NCI-H69 (cell line): ENCODE measurements at places on chromosomes 13 and 19.

GRCh38 chr13:22278336-22278929 lies 607.6 kb downstream of the FGF9 start:
- DNase-seq, result peak; percentile 71

DNA sequence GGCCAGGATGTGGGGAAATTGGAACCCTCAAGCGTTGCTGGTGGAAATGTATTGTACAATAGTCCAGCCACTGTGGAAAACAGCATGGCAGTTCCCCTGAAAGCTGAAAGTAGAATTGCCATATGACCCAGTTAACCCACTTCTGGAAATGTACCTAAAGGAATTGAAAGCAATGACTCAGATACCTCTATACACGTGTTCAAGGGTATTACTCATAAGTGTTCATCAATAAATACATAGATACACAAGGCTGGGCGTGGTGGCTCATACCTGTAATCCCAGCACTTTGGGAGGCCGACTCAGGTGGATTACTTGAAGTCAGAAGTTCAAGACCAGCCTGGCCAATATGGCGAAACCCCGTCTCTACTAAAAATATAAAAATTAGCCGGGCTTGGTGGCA lies 71.9 kb upstream of the IRS2 start:
- DNase-seq, result no peak

- DNase-seq, result no peak
Measured at GRCh38 chr13:76414320-76414719, 471.9 kb downstream of the KCTD12 start.

DNA sequence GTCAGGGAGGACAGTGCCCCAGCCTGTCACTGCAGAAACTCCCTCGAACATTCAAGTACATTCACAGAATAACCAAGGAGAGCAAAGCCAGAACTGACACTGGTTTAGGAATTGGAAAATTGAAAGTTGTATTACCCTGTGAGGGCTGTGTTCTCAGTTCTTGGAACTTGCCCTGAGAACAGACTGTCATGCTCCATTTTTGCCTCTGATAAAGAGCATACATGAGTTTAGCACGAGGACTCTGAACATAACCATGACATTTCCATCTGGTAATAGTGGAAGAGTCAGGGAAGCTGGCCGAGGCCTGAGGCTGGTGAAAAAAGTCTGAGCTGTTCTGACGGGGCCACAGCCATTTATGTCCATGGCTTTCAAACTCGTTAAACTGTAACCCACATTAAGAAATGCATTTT lies 15.2 kb upstream of the SLC25A30 start:
- DNase-seq, result no peak

GRCh38 chr19:53511357-53511756 lies 26.6 kb upstream of the ZNF331 start:
- DNase-seq, result no peak

- no peak for DNase-seq
Measured at GRCh38 chr19:51809787-51810186, 14.8 kb downstream of the FPR3 start.

DNA sequence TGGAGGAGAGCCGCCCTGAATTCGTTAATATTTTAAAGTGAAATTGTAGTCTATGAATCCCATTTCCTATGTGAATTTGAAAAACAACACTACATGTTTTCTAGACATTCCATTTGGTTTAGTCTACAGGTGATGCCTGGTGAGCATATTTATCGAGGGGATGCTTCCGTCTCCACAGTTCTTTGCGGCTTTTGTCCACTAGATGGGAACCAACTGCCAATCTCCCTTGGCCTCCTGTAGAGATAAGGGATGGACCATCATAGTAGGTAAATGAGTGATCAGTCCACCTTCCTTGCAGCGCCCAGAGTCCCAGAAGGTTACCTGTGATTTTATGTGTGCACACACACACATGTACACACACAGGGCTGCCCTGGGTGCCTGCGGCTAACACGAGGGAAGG lies 289.8 kb upstream of the SOX21 start:
- DNase-seq, result no peak

DNA sequence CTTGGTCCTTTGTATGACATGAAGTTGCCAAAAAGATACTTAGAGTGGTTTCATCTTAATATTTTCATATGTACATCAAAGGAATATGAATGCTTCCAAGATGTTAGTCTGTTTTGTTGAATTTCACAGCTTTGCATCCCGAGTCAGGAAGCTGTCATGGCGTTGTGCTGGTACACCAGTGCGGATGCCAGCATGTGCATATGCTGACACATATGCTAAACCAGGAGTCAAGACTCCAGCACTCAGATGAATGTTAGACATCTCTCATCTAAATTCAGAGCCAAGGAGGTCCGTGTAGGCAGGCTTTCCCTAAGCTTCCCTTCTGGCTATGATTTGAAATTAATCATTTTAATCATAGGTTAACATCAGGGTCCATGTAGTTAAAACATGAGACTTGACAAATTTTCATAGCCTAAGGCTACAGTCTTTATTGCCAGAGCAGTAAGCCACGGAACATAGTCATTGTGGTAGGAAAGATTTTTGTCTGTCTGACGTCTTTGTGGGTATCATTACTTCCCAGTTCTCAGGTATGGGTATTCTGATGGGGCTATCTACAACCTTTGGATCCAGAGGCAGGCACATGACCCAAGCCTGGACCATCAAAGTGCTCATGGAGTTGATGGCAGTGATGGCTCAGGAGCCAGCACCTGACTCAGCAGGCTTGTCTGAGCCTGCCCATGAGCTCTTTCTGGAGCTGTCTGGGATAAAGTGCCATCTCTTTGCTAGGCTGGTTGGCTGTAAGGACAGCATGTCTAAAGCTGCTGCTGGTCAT lies 246.1 kb downstream of the KCNRG start:
- DNase-seq, result peak; percentile 68

DNA sequence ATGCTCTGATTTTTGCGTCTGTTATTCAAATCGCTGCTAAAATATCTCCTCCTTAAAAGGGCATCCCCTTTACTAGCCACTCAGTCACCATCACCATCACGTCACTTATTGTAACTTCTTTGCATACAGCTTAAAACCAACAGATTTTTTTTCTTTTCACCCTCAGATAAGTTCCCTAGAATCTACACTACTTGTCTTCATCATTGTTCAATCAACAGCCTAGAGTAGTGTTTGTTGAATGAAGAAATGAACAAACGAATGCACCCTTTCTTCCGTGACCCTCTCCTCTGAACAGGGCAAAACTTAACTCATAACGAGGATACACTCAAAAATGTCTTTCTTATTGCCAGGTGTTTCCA lies 1.1 kb upstream of the AKAP11 start:
- DNase-seq, result no peak

DNA sequence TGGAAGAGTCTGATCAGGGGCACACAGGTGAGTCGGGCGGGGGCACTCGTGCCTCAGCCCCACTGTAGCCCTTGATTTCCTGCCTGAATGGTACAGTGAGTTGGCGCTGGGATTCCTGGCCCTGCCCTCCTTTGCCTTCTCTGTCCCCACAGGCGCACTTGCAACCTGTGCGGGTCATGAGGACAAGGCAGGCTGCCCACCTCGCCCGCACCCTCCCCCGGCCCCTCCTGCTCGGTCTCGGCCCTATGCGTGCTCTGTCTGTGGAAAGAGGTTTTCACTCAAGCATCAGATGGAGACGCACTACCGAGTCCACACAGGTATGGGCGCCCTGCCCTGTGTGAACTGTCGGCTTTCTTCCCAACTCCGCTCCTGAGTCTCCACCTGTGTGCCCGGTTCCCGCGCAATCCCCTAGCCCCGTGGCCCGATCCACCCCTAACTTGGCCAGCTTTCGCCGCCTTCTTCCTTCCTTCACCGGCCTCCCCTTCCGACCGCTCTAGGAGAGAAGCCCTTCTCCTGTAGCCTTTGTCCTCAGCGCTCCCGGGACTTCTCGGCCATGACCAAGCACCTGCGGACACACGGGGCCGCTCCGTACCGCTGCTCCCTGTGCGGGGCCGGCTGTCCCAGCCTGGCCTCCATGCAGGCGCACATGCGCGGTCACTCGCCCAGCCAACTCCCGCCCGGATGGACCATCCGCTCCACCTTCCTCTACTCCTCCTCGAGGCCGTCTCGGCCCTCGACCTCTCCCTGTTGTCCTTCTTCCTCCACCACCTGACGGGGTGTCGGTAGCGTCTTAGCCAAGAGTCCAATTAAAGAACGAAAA lies 1.6 kb upstream of the KMT2B start:
- DNase-seq, result peak; percentile 71

DNA sequence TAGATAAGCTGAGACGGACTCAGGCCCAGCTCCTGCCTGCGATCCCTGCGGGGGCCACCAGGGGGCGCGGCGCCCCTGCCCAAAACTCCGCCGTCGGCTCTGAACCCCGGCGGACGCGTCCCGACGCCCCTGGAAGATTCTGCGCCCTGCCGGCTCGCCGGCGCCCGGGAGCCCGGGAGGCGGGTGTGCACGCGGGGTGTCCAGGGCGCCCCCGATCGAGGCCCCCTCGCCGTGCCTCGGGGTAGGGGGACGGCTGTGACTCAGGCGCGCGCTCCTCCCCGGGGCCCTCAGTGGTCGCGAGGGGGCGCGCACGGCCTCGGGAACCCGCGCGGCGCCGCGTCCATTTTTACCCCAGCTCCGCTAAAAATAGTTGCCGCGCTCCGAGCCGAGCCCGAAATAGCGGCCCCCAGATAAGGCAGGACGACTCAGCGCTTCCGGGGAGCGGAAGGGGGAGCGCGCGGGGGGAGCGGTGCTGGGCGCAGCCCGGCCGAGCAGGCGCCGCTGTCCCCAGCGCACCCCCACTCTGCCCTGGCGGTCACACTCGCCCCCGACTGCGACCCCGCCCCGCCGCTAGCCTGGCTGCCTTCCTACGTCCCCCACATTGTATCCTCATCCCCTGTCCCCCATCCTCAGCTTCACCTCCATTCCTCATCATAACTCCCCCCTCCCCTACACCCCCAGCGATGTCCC lies 16.0 kb upstream of the ERCC1 start:
- peak; percentile 90 for DNase-seq

- DNase-seq, result no peak
Measured at GRCh38 chr13:60312851-60313505, 84.0 kb upstream of the TDRD3 start.

GRCh38 chr19:36417752-36418286 lies 625 bp downstream of the ZFP82 start:
- no peak for DNase-seq

DNA sequence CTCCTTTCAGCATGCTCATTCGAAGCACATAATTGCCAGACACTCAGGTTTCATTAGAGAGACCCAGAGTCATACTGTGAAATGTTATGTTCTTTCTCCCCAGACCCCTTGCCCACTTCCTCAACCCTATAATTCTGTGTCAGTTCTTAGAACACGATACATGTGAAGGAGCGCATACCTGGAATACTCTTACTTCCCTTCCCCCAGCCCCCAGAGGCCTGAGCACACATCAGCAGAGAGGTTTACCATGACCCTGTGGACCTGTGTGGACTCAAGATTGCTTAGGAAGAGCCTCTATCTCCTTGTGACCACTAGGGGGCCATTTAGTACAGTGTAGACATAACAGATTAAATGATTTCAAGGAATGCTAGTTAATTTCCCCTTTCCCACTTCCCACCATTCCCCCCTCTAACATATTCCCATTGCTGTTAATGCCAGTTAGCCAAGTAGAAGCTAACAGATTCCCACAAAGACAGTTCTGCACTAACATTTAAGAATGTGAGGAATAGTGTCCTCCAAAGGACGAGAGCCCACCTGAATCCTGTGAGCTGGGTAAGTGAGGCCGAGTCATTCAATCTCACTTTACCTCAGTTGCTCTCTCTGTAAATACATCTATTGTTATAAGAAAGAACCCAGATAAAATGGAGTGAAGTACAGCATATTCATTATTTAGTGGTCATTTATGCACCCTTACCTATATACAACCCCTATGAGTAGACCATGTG lies 154.2 kb upstream of the MAB21L1 start:
- DNase-seq, result peak; percentile 88

DNA sequence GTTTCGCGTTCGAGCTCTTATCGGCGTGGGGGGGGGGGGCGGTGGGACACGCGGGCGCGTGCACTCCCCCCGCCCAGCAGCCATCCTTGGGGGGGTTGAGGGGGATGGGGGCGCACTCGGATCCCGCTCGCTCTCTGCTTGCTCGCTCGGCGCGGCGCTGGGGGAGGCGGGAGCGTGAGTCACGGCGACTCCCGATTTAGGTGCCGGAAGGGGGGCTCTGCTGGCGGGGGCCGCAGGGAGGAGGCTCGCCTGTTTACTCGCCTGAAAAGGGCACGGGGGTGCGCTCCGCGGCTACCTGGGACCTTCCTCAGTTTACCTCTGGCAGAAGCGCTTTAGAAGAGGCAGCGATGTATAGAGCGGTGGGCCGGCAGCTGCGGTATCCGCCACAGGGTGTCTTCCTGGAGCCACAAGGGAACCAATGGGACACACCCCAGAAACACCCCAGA lies 1.1 kb upstream of the PDE4A start:
- peak; percentile 78 for DNase-seq

GRCh38 chr19:23774524-23774971 lies 15.9 kb upstream of the ZNF681 start:
- no peak for DNase-seq

DNA sequence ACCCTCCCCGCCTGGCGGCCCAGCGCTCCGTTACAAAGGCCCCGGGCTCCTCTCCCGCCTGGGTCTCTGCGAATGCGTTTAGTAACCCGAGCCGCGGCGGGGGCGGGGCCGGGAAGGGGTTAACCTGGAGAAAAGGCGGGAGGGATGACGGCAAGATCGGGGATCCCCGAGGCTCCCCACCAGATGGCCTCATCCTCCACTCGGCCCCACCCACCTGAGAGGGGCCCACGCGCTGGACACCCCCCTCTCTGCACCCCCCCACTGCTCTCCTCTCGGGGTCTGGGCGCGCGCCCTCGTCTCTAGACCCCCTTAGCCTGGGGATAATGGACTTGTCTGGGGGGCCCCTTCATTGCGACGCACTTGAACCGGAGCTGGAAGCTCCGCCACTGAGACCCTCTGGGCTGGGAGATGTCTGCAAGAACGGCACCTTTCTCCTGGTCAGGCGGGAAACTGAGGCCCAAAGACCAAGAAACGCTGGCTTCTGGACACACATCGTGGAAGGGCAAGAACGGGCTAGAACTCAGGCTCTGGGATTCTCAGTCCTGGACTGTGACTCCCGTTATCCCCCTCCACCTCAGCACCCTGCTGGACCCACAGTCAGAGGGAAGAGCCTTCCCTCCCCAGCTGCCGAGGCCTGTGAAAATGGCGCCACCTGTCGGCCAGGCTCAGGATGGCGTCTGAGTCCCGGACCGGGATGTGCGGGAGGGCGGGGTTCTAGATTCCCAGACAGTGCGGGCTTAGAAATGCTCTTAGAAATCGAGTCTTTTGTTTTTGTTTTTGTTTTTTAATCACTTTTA lies 2.9 kb upstream of the LTBP4 start:
- DNase-seq, result peak; percentile 87

GRCh38 chr19:23071147-23071511 lies 45.7 kb upstream of the ZNF730 start:
- DNase-seq, result no peak

GRCh38 chr19:14769201-14769600 lies 9.2 kb downstream of the ADGRE2 start:
- DNase-seq, result no peak
